WTC11 (cell line): ENCODE measurements at places on chromosomes 16 and 17.

GRCh38 chr17:43907425-43907981 lies at the start of gene MPP2:
Gene MPP2, minus strand, starts transcription at chr17:43907536. Its CDS starts 3,076 bp downstream, at chr17:43904460.
- peak; percentile 88 for DNase-seq

GRCh38 chr17:35345445-35345925 lies 27.9 kb downstream of the SLFN11 start:
- DNase-seq = no peak

- peak; percentile 95 for DNase-seq
These were observed at the start of gene HDAC5 for GRCh38 chr17:44123356-44124117. Gene HDAC5, minus strand, starts transcription at chr17:44123641. Its CDS starts 6,126 bp downstream, at chr17:44117515.

DNA sequence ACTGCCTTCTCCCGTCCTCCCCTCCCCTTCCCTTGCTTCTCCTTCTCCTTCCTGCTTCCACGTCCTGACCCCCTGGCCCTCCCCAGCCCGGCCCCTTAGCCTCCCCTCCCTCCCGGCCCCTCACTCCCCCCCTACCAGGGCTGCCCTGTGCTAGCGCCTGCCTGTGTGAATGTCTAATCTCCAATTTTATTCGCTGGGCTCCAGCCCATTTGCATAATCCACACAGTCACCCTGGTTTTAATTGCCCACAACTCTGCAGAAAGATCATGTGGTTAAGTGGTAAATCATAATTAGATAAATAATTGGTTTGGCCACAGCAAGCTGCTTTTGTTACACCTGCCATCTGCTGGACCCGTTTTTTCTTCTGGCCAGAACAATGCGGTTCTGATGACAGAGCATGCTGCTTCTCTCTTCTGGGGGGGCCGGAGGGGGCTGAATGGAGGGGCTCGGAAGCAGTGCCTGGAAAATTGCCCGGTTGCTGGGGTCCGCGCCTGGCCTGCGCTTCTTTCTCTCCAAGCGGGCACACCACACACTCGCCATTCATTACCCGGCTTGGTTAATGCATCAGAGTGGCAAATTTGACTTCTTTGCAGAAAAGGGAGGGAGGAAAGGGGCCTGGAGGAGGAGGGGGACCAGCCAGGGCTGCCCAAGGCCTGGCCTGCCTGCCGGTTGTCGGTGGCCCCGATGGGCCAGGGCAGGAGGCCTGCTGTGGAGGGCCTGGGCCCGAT lies 19.5 kb upstream of the GSE1 start:
- DNase-seq = no peak

- DNase-seq = no peak
These were observed 9.4 kb upstream of the MAP2K3 start for GRCh38 chr17:21275047-21275578.

GRCh38 chr16:88103011-88103410 lies 151.8 kb downstream of the BANP start:
- no peak for DNase-seq

- DNase-seq = peak; percentile 87
These were observed 1.3 kb downstream of the TUBB3 start for GRCh38 chr16:89924297-89924924.

- DNase-seq = peak; percentile 24
These were observed 110.4 kb upstream of the HAS3 start for GRCh38 chr16:68995011-68995504.

- no peak for DNase-seq
These were observed 116.0 kb downstream of the SNX29 start for GRCh38 chr16:12092544-12092921.
